ENCODE measurements at places on chromosomes 7 and 10.

DNA sequence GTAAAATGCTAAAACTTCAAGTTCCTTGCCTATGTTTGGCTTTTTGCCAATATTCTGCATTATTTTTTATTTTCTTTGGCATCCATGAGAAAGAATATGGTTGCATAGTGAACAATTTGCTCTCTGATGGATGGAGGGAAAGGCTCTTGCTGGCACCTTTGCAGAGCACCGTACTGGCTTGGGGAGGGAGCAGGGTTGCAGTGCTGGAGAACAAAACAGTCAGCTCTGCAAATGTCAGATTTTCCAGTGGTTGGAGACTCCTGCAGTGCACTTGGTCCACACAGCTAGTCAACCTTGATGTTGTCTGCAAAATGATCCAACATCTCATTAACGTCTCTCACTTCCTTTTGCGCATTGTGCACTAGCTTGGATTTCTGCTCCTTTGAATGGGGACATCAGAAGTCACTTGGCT lies 100.8 kb downstream of the ANLN start:
- no peak for DNase-seq

- no peak for DNase-seq
Measured at GRCh38 chr10:132554053-132554990, 16.7 kb downstream of the INPP5A start.

GRCh38 chr7:31122649-31123058 lies 70.5 kb downstream of the ADCYAP1R1 start:
- DNase-seq: no peak

GRCh38 chr7:156001496-156002260 lies 189.4 kb upstream of the SHH start:
- DNase-seq: no peak

Measured in activated naive CD4-positive, alpha-beta T cell (primary cell).